ENCODE measurements at places on chromosomes 2 and 18.

DNA sequence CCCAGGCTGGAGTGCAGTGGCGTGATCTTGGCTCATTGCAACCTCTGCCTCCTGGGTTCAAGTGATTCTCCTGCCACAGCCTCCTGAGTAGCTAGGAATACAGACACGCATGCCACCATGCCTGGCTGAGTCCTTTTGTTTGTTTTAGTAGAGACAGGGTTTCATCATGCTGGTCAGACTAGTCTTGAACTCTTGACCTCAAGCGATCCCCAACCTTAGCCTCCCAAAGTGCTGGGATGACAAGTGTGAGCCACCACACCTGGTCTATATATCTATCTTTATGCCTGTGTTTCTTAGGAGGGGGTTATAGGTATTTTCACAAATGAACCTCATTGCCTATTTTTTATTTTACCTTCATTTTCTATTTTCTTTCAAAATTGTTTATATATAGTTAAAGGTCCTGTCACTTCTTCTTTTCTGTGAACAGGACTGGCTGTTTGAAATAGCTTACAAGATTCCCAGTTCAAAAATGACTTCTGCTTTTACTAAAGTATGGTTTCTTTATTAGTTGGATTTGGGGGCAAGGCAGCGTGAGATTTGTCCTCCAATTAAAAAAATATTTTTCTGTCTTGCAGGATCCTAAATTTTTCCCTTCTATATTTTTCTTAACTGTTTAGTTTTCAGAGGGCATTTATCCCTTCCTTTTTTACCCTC is 16.4 kb upstream of the MARCHF7 start:
- DNase-seq, result no peak

GRCh38 chr2:38109732-38110181 is 33.8 kb upstream of the CYP1B1 start:
- no peak for DNase-seq

DNA sequence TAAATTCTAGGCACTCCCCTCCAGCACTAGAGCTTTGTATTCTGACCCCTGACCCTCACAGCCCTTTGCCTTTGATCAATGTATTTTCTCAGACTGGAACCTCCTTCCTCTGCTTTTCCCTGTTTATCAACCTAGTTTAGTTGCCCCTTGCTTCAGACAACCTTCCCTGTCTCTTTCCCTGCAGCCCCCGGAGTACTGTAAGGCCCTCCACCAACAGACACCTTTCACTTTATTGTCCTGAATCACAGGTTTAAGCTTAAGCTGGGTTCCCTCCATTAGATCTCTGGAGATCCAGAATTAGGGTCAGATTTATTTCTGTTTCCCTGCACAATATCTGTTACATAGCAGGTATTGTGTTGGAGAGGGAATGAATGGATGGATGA is 140.2 kb downstream of the DDX1 start:
- DNase-seq, result no peak

- no peak for DNase-seq
Observed at GRCh38 chr18:69956057-69956456, 8.4 kb upstream of the CD226 start.

DNA sequence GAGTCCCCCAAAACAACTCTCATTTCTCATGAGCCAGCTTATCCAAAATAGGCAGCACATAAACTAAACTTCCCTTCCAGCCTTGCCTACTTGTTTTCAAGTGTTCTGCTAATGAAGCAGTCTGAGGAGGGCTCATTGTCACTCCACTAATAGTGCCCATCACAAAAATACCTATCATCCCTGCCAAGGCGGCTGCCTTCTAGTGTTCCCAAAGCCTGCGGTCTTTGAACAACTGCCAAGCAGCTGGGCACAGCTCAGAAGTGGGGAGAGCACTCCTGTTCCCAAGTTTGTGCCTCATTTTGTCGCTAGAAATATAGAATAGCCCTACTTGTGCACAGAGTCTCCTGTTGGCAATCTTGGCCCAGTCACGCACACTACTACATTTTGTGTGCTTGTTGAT is 50.3 kb downstream of the DTNA start:
- DNase-seq, result no peak

GRCh38 chr18:47179520-47179919 is 3.4 kb upstream of the IER3IP1 start:
- DNase-seq, result no peak

DNA sequence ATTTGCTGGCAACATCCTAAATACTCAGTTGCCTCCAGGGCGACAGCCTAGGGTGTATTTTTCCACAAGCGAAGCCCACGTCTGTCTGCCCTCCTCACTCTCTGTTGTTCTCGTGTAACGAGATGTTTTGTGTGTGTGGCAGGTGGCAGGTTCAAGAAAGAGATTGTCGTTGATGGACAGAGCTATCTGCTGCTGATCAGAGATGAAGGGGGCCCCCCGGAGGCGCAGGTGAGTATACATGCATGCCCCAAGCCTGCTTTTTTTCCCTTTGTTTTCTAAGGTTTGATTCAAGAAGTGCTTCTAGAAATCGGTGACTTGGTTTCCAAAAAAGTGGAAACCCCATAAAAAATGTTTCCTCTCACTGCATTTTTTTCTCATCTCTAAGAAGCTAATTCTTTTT is 247.0 kb downstream of the AGAP1 start:
- DNase-seq, result no peak

DNA sequence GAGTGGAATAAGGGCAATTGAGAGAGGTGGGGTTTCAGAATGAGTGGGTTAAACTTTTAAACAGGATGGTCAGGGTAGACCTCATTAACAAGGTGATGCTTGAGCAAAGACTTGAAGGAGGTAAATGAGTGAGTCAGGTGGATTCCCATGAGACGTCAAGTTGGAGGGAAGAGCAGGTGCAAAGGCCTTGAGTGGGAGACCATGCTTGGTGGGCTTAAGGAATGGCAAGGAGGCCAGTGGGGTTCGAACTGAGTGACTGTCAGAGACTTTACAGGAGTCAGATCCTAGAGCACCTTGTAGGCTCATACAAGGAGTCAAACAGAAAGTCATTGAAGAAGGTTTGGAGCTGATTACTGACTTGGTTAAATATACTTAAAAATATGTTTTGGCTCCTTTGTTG is 284.1 kb downstream of the CYRIA start:
- no peak for DNase-seq

- no peak for DNase-seq
Observed at GRCh38 chr2:75288760-75289159, 89.4 kb upstream of the TACR1 start.

GRCh38 chr18:60130284-60130683 is 230.5 kb downstream of the PMAIP1 start:
- no peak for DNase-seq

- no peak for DNase-seq
Observed at GRCh38 chr2:105100046-105100840, 62.4 kb downstream of the MRPS9 start.

GRCh38 chr18:42155024-42155423 is 200.0 kb downstream of the PIK3C3 start:
- no peak for DNase-seq

GRCh38 chr2:46393865-46394264 is 85.5 kb upstream of the TMEM247 start:
- no peak for DNase-seq

DNA sequence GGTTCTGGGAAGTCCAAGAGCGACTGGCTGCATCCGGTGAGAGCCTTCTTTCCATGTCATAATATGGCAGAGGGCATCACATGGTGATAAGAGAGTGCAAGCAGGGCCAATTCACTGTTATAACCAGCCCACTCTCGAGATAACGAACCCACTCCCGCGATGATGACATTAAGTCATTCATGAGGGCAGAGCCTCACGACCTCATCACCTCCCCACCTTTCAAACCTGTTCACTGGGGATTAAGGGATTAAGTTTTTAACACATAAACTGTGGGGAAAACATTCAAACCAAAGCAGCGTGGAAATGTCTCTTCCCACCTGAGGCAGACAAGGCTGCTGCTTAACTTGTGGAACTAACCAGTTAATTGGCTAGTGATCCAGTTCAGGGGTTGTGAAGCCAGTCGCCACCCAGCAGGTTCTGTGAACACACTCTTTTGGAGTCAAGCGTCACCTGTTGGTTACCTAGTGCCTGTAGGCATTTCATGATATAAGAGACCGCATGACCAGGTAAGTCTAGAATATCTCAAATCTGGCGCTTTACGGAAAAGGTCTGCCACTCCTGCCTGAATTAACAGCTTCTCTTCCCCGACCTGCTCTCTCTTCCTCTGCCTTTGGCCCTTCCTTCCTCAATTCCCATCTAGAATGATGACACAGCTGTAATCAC is 54.3 kb downstream of the EDAR start:
- DNase-seq, result no peak

GRCh38 chr2:21395366-21395765 is 271.6 kb downstream of the TDRD15 start:
- no peak for DNase-seq

DNA sequence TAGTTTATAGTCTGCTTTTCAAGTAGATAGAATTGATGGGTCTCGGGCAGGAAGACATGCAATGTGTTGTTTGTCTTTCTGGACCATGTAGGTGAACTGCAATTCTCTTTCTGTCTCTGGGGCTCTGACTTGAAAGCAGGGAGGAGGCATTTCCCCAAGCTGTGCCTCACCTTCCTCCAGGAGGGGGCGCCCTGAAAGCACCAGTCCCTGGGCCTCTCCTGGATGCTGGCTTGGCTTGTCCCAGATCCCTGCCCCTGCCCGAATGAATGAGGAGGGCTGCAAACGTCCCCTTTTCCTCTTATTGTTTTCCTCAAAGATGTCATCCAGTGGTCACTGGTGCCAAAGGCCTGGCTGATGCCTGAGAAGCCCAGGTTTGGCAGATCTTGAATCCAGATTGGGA is 270.6 kb downstream of the CELF4 start:
- no peak for DNase-seq

GRCh38 chr2:241048949-241049343 is 50.5 kb downstream of the SNED1 start:
- no peak for DNase-seq

GRCh38 chr2:170887496-170887895 is 41.6 kb upstream of the GORASP2 start:
- DNase-seq, result no peak

- no peak for DNase-seq
Observed at GRCh38 chr2:240921995-240922244, 15.8 kb downstream of the CROCC2 start.

- DNase-seq, result peak; percentile 46
Observed at GRCh38 chr2:54572636-54573536, 116.8 kb downstream of the SPTBN1 start.

- DNase-seq, result no peak
Observed at GRCh38 chr2:225117051-225117716, 74.9 kb upstream of the DOCK10 start.

GRCh38 chr2:223185638-223186037 is 133.6 kb downstream of the KCNE4 start:
- no peak for DNase-seq

GRCh38 chr2:159788253-159788652 is 9.8 kb downstream of the CD302 start:
- DNase-seq, result no peak

DNA sequence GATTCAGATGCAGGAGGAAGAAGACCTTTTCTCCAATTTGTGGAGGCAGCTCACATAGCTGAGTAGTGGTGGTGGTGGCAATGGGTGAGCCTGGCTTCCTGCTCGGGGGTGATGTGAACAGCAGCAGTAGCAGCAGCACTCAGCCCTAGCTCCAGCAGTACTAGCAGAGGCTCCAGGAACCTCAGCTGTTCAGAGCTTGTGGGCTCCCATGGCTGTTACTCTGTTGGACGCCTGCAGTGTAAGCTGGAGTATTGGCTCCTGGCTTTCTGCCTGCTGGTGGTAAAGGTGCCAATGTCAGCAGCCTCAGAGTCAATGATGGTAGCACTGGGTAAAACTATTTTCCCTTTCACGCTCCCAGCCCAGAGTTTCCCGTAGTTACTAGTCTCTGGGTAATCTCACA is 3.1 kb upstream of the SEH1L start:
- no peak for DNase-seq

- DNase-seq, result no peak
Observed at GRCh38 chr2:207783514-207783913, 13.8 kb upstream of the FZD5 start.

GRCh38 chr2:168889635-168890005 is 610 bp downstream of the SPC25 start:
- DNase-seq, result no peak

DNA sequence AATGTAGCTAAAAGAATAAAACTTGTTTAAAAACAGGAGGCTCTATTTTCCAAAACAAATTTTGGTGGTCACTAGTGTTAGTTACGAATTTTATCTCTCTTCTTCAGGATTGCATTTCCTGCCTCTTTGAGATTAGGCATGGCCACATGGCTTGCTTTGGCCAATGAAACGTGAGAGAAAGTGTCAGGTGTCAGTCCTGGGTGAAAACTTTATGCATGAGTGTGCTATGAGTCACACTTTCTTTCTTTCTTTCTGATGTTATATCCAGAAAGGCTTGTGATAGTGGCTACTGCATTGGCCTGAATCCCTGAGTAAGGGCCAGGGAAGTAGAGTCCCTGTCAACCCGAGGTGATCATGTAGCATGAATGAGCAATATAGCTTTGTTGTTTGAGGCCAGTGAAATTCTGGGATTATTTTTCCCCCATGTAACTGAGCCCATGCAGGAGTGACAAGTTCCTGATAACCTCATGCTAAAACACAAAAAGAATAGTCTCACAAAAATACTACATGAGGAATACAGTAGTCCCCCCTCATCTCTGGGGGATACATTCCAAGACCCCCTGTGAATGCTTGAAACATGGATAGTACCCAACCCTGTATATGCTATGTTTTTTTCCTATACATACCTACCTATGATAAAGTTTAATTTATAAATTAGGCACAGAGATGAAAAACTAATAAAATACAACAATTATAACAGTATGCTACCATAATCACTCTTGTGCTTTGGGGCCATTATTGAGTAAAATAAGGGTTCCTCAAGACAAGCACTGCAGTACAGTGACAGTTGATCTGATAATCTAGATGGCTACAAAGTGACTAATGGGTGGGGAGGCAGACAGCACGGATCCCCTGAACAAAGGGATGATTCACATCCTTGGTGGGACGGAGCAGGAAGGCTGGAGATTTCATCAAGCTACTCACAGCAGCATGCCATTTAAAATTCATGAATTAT is 109.5 kb downstream of the CDC42EP3 start:
- no peak for DNase-seq

DNA sequence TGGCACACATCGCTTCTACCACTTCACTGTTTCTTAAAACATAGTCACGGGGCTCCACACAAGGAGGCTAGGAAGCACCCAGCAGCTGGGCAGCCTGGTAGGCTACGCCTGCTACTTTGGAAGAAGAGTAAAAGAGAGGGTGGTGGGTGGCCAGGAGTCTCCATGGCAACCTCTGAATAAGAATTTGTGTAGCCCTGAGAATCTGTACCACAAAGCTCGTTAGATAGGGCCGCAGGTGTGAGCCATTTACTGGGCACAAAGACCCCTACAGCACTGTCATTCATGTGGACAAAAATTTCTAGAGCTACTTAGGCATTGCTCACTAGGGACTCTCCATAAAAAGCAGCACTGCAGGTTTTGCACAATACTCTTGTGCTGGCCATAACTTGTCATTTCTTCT is 166.4 kb upstream of the MSH6 start:
- no peak for DNase-seq

Measured in activated CD4-positive, alpha-beta T cell treated with anti-CD3 and anti-CD28 coated beads, Interleukin-2, amount 50 U/mL, for 1 hour (primary cell).